Ecto neural progenitor cell (in vitro differentiated cells): ENCODE measurements at places on chromosomes 2 and 18.

DNA sequence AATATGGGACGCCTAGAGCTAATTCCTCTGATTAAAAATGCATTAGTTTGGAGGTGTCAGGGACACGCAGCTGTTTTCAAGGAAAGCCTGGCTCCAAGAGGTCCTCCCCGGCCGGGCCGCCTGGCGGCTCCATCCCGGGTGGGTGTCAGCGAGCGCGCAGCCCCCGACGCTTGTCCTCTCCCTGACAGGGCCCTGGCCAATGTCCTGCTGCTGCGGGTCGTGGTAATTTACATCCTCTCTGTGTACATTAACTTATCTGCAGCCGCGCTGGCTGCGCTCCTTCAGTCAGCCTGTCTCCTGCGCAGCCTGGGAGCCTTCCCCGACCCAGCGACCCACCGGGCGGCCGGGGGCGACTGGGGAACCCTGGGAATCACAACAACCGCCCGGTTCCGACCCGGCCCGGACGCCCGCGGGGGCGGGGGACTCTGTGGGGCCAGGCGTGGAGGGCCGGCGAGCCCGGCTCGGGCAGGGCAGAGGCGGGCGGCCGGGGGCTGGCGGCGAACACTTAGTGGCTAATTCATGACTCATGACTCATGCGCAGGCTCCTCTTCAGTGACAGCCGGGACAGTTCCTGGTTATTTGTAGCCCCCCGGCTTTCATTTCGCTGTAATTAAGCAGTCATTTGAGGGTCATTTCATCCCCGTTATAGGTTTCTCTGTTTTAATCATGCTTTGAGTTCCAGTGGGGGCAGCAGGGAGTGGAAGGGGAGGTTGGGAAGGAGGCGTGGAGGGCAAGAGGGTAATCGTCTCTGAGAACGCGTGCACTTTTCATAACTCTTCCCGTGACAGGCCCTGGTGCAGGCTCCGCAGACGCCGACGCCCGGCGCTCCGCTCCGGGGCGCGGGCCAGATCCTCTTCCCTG lies 141.9 kb upstream of the CTAGE1 start:
- DNase-seq = peak; percentile 78

DNA sequence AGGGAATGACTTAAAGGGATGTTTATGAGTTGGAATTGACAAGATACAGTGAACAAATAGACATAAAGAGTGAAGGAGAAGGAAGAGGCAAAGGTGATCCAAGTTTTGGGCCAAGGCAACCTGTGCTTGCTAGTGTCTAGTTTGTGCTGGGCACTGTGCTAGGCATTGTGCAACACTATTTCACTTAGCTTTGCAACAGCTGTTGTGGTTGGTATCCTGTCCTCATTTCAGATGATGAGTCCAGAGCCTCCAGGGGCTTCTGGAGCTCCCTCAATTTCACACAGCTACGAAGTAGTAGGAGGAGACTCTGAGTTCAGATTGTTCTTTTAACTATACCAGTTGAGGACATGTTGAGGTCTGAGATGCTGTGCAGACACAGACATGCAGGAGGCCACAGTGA lies 18.1 kb upstream of the LOXHD1 start:
- no peak for DNase-seq

DNA sequence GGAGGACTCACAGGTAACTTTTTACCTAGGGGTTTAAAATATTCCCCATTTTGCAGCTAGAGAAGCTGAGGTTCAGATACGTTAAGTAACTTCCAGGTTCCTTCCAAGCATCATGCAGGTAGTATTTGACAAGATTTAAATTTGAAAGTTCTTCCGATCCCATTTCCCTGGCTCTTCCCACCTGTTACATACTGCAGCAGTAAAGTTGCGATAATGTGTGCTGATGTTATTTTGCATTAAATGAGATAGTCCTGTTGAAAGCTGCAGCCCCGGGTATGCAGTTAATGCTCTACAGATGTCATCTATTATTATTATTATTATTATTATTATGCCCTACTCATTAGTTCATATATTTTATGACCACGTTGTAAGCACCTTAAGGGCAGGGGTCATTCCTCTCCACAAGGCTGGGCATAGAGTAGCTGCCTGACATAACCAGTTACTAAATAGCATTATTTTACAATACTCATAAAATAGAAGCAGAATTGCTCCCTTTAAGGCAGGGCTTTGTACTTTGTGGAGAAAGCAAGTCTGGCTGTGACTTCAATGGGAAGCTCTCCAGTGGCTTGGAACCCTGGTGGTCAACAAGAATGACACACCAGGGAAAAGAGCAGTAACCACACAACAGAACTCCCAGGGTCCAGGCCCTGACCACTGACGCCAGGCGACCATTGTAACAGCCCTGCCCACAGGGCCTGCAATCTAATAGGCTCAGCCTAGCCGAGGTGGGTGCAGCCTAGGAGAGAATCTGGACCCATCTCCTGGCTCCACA lies 112.0 kb upstream of the STPG4 start:
- DNase-seq = no peak

GRCh38 chr2:200146501-200146900 lies 160.0 kb upstream of the SPATS2L start:
- DNase-seq = no peak

DNA sequence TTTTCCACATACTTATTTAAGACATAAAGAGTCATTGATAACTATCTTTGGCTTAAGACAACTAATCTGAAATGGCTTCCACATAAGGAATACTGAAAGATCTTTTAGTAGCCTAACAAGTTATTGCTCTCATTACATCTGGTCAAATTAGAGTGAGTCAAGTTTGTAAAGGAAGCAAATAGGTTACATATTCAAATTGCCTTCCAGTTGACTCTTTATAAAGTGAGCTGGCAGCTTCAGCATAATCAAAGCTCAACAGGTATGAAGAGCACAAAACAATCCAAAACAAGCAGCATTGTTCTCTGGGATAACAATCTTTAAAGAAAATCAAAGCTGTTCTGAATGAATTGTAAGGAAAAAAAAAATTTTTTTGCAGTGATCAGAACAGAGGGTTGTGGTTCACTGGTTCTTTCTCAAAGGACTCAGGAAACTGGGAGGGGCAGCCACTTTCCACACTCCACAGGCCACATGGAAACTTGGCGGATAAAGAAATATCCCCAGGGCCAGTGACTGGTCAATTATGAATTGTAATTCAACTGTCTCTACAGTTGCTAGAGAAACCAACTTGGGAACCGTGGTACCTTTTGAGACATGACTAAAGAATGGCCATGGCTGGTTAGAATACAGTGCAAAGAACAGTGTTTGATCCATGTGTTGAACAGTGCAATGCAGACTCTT lies 369.3 kb upstream of the KCNH7 start:
- no peak for DNase-seq

- DNase-seq = no peak
These were observed 368.3 kb upstream of the SALL3 start for GRCh38 chr18:78611201-78611800.

DNA sequence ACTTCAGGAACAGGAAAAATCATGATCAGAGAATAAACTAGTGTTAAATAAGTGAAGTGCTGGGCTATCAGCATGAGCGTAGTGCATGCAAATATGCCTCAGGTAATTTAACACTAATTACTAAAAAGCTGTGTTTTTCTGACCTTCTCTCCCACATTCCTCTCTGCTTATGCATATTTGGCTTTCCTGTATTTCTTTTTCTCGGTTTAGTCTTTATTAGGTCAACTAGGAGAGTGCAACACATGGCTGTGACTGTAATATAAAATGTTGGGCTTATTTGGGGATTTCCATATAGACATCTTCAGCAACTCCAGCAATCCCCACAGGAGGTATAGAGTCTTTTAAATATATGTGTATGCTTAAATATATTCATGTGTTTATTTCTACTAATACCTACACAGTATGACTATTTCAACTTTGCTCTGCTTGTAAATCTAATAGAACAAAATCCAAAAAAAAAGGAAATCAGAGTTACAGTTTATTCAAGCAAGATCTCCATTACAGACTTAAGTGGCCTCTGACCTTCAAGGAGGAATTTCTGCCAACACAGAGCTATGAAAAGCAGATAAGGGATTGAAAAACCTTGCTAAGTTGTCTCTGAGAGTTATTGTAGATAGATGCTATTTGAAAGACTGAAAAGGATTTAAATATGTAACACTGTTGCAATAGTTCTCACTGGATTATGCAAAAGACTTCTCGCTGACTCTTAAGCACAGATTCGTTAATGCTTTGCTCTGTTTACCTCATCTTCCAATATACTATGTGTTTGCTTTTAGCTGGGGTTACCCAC lies 359.5 kb upstream of the RGPD4 start:
- DNase-seq = no peak

DNA sequence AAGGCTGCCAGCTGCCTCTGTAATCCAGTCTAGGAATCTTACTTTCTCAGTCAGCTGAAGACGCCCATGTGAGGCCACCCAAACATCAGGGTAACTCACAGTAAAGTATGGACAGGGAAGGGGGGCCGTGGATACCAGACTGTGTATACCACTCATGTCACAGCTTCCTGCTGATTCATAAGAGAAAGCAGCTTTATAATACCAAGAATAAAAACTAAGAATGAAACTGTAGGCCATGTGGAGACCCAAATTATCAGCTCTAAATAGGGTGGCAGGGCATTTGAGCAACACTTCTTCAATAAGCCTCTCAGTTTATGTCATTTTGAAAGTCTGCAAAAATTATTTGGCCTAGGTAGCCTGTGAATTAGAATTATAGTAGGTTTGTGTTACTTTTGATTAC lies 115.0 kb upstream of the CDCA7 start:
- DNase-seq = no peak

- no peak for DNase-seq
These were observed 24.4 kb downstream of the ZNF407 start for GRCh38 chr18:74622072-74622471.

- DNase-seq = no peak
These were observed 146.5 kb downstream of the NCKAP5 start for GRCh38 chr2:133421516-133422324.

DNA sequence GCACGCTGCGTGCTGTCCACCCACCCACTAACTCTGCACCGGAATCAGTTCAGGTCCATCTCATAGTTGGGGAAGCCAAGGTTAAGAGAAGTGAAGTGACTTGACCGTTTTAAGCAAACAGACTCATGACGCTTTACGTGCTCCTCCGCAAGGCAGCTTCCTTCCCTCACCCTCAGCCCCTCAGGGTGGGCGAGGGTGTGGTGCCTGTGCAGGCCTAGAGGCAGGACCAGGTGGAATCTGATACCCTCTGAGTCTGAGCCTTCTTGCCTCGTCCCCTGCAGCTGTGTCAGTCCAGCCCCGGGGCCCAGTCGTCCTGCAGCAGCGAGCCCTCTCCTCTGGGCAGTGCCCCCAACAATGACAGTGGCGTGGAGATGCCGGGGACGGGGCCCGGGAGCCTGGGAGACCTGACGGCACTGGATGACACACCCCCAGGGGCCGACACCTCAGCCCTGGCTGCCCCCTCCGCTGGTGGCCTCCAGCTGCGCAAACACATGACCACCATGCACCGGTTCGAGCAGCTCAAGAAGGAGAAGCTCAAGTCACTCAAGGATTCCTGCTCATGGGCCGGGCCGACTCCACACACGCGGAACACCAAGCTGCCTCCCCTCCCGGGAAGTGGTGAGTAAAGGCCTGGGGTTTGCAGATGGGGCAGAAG lies 250.5 kb downstream of the GLI2 start:
- no peak for DNase-seq

DNA sequence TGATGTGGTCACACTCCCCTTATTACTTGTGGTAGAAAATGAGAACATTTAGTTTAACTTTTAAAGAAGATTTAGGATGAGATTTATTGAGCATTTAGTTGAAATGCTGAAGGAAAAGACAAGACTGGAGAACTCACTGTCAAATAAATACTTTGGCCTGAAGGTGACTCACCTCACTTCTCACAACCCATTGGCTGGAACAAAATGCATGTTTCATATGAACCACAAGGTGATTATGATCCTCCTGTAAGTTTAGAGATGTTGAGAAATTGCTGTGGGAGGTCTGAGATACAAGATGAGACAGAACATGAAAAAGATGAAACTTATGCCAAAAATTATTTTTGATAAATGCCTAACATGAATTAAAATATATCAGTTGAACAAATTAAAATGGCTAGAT lies 1004.5 kb downstream of the SOCS6 start:
- no peak for DNase-seq

GRCh38 chr2:20698916-20699613 lies 32.1 kb downstream of the GDF7 start:
- DNase-seq = no peak

GRCh38 chr2:5691985-5692529 lies at the start of gene SOX11:
Gene SOX11, plus strand, starts transcription at chr2:5692384. Its CDS starts 338 bp downstream, at chr2:5692722.
- DNase-seq = peak; percentile 96

- peak; percentile 92 for DNase-seq
These were observed 41.9 kb upstream of the PTMA start for GRCh38 chr2:231666171-231667095.

DNA sequence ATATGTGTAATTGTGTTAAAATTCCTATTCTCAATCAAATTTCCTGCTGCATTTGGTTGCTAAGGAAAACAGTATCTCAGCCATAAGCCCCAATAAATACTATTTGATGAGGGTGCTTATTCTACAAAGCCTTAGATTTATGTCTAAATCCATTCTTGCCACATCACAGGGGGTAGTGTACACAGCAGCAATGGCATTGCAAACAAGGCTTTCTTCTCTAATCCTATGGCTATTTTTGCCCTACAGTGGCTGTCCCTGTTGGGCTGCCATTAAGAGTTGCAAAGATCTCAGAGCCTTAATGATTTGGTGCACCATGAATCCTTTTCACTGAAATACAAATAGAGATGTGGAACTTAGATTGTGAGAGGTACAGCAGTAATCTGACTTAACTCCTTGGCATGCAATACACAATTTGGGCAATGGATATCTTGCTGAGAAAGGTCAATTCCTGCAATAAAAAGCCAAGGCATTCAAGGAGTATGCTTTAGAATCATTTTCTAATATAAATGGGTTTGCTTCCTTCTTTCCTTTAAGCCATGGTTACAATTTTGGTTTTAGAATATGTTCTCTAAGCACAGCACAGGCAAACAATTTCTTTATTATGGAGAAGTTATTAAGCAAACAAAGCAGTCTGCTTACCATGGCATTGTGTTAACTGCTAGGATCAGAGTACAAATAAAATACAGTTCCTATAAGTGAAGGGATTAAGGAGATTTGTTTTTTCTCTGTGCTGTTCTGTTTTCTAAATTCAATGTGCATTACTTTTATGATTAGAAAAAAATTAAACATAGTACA lies 69.8 kb upstream of the CD302 start:
- DNase-seq = no peak
